Myocyte (in vitro differentiated cells): ENCODE measurements at places on chromosomes 3 and 15. TPM values are rescaled to one million over a fixed set of nuclear protein-coding genes. Genes with fewer than 3 reads are reported as not detected.

DNA sequence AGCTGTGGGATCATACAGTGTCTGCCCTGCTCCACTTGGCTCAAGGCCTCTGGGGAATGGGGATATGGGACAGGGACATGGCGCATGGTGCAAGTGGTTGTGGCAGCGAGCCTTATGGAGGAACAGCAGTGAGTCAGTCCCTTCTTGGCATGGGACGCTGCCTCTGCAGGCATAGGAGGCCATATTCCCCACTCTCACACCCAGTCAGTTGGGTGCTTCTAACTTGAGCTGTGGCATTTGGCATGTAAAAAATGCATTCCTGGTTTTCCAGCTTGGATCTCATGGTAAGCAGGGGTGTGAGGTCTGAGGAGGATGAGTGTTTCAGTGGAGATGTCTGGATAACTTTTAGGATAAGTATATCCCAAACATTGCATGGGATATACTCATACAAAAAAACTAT lies 31.6 kb upstream of the UBE2Q2 start:
- peak; percentile 49 for DNase-seq

DNA sequence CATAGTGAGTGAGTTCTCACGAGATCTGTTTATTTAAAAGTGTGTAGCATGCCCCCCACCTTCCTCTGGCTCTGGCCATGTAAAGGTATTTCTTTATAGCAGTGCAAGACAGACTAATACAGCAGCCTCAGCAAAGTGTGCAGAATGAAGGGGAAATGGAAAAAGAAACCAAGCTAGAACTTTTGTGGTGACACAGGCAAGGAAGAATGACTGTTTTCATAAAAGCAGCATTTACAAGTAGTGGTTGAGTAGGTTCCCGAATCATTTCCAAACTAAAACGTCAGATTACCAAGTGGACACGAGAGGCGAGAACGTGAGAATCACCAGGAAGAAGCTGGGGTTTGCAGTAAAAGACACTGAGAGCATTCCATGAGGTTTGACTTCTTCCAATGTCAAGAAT lies 100.2 kb upstream of the AKAP13 start:
- DNase-seq: no peak

SGO1 gene
- total RNA-seq: 0.05 and 0.51 TPM in 2 replicates

DNA sequence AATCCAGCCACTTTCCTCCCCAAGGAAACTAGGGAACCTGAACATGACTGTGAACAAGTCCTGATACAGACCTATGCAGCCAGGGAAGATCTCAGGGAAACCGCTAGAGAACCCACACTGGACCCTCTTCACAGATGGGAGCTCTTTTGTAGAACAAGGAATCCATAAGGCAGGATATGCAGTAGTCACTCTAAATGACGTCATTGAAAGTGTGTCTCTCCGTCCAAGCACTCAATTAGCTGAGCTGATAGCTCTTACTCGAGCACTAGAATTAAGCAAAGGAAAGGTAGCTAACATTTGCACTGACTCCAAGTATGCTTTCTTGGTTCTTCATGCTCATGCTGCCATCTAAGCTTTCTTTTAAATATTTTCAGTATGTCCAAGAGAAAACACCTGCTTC lies 10.0 kb upstream of the SMCO1 start:
- no peak for DNase-seq

DNA sequence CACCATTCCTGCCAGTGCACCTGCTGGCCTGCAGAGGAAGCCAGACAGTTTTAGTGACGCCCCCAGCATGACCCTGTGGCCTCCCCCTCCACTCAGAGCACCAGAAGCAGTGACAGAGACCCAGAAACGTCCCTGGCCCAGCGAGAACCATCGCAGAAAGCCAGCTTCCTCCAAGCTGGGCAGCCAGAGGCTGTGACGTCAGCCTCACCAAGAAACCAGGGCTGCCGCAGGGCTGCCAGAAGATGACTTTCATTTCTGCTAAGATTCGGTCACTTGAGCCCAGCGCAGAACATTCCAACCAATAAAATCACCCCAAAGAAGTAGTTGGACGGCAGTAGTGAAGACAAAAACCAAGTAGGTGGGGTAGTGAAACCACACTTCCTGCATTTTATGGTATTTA lies 29.6 kb upstream of the RPL32 start:
- DNase-seq: peak; percentile 45

IL20RB gene
- total RNA-seq: 0.83 and 1.0 TPM in 2 replicates

RTF1 gene
- total RNA-seq: 19.4 and 21.2 TPM in 2 replicates

MLF1 gene
- 11.7 and 13.2 TPM in 2 replicates for total RNA-seq

- no peak for DNase-seq
These were observed 87.7 kb downstream of the RBPMS2 start for GRCh38 chr15:64687688-64688087.

DNA sequence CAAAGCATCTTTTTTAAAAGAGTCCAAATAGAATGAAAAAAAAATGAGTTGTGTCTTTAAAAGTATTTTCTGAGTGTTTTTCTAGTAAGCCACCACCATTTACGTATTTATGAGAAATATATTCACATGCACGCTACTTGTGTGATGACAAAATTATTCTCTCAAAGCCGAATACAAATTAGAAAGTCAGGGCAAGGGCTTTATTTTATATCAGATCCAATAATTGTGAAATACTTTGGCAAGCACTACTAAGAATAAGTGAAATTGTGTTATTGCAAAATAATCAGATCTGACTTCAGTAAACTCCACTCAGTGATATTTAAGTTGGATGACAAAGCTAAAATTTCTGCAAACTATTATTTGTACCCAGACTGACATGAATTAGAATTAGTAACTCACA lies 589.3 kb upstream of the KCNMB2 start:
- no peak for DNase-seq

GRCh38 chr15:77909182-77909940 lies 168.2 kb downstream of the TBC1D2B start:
- DNase-seq: no peak

RASL12 gene
- total RNA-seq: 0.94 TPM in 1 of 2 replicates, not detected in the other

- DNase-seq: no peak
These were observed 63.4 kb downstream of the PDIA5 start for GRCh38 chr3:123130079-123130750.

SLC24A5 gene
- total RNA-seq: not detected in 2 replicates

- DNase-seq: no peak
These were observed 93.2 kb downstream of the MAGI1 start for GRCh38 chr3:65945480-65945879.

POC1A gene
- 1.2 and 1.3 TPM in 2 replicates for total RNA-seq

RPL35A gene
- 553 and 684 TPM in 2 replicates for total RNA-seq

DNA sequence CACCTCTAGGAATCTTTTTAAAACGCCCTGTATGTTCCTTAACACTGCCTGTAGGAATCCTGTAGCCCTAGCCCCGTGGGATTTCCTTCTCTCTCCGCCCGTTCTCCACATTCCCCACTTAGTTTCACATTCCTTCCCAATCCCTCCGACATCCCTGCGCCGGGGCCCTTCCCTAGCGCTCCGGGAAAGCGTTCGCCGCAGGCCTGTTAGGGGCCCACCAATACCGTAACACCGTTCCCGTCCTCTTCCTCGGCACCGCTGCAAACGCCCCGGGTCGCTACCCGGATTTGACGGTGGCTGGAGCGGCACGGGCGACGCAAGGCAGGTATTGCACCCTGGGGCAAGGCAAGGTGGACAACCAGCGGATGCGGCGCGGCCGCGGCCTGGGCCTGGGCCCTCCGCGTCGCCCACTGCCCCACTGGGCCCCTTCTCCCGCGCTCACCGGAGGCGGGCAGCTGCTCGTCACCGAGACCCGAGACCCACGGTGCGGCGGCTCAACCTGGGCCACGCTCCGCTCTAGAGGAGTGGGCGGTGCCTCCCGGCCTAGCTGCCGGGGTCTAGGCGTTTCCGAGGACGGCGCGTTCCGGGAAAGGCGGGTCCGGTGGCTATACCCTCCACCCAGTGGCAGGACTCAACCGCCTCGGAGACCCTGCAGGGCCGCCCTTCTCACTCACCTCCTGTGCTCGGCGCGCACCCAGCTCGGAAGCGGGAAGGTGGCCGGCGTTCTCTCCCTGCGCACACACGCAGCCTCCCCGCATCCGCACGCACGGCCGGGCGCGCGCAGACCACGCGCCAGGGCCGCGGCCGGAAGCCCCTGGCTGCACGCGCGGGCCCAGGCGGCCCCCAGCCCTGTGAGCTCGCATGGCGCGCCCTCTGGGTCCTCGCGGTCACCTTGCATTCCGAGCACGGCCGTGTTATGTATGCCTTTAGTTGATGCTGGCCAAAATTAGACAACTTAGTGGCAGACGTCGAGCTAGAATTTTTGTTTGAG lies at the start of gene B3GALNT1:
Gene B3GALNT1, minus strand, starts transcription at position 789 of the 991 bp plus-strand sequence. CDS start 18,595 bp downstream, outside the sequence.
- DNase-seq: peak; percentile 28

DNA sequence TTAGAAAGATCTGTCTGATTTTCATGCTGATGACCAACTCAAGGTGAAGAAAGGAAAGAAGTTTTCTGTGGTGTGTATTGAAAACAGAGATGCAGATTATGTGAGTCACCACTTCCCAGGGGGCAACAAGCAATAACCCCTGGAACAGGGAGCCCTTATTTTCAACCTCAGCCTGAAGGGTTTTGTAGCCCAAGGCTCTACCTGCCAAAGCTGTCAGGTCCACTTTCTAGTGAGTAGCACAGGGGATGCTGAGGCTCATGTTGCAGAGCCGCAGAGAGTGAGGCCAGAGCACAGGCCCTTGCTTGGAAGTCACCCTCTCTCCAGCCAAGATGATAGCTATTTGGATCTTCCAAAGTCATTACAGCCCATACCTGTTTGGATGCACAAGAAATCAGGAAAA lies 152.2 kb upstream of the SLC24A5 start:
- DNase-seq: no peak

GRCh38 chr3:120451272-120451761 lies 525 bp upstream of the FSTL1 start:
- DNase-seq: no peak

ABI3BP gene
- 76.1 and 97.0 TPM in 2 replicates for total RNA-seq

TM4SF4 gene
- total RNA-seq: 0.21 and 0.47 TPM in 2 replicates

SYNM gene
- 4.0 and 12.0 TPM in 2 replicates for total RNA-seq

DNA sequence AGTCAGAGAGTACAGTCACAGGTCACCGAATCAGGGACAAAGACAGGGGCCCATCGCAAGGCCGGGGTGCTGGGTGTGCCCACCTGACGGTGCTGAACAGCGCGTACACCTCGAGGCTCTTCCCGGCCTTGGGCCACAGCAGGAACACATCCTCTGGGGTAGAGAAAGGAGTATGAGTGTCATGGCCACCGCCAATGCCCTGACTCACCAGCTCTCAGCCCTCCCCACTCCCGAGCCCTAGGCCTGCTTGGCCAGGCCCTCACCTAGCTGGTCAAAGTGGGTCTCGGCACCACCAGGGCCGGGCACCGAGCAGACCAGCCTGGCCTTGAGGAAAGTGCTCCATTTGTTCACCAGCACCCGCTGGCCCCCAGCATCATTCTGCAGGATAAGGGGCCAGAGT lies 4.2 kb downstream of the SEMA3G start:
- DNase-seq: no peak

PLSCR5 gene
- not detected in 2 replicates for total RNA-seq

GRCh38 chr3:175495331-175495730 lies 636.2 kb downstream of the NAALADL2 start:
- DNase-seq: no peak

GRCh38 chr3:16224325-16224724 lies 40.4 kb downstream of the DPH3 start:
- DNase-seq: no peak

DNA sequence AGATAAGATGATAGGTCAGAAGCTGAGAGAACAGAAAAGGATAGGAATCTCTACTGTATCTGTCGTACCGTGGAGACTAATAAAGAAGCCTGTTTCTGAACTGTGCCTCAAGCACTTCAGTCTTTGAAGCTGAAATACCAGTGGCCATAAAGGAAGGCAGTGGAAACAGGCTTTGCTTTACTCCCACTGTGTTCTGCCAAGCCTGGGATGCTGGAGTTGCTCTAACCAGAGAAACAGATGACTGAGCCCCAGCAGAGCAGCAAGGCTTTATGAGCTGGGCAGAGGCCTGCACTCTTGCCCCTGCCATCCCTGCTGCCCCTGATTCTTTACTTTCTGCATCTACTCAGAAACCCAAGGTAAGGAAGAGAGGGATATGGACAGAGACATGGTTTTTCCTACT lies 89.4 kb downstream of the PDE8A start:
- no peak for DNase-seq

DNA sequence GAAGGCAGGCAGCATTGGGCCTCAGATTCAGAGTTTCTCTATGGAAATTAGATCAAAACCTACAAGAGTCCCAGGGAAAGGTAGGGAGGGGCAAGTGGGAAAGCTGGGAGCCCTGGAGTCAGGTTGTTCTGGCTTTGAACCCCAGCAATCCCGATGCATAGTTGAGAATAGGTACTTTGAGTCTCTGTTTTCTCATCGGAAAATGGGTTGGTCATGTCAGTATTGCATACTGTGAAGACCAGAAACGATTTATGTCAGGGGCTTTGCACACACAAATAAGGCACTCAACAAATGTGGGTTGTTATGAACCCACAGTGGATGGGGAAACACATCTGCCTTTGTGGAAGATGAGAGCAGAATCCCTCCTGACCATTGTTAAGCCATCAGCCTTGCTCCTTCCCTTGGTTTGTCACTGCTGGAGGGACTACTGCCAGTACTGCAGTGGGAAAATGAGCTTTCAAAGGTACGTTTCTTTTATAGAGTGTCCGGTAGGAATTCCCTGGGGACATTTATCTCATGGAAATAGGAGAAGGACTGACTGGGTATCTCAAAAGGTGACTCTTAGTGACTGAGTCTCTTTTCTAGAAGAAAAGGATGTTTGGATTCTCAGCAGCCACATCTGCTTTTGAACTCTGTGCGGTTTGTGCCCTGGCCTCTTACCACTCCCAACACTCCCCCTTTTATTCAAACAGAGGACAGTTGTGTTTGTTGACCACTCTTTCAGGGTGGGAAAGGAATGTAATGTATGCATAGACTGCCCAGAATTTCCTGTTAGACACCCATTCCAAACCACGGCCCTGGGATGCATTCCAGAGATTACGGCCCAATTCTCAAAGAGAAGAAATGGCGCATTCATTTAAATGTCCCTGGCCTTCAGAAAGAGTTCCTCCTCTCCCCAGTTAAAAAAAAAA lies 54.6 kb upstream of the VILL start:
- peak; percentile 93 for DNase-seq

- DNase-seq: no peak
These were observed 229.8 kb downstream of the LRTM1 start for GRCh38 chr3:54698054-54698453.

- DNase-seq: peak; percentile 43
These were observed 14.2 kb upstream of the U2SURP start for GRCh38 chr3:142987080-142987700.

- no peak for DNase-seq
These were observed at the start of gene SLC22A14 for GRCh38 chr3:38281895-38282686. SLC22A14 (plus strand) TSS chr3:38282294; CDS start chr3:38306027, 23,733 bp downstream.

IL1RAP gene
- total RNA-seq: 6.0 and 8.4 TPM in 2 replicates

AMT gene
- total RNA-seq: 0.36 and 0.56 TPM in 2 replicates

GRCh38 chr3:68025189-68025588 lies 370.8 kb upstream of the SUCLG2 start:
- DNase-seq: no peak
